ENCODE measurements at places on chromosomes 3 and 15.

DNA sequence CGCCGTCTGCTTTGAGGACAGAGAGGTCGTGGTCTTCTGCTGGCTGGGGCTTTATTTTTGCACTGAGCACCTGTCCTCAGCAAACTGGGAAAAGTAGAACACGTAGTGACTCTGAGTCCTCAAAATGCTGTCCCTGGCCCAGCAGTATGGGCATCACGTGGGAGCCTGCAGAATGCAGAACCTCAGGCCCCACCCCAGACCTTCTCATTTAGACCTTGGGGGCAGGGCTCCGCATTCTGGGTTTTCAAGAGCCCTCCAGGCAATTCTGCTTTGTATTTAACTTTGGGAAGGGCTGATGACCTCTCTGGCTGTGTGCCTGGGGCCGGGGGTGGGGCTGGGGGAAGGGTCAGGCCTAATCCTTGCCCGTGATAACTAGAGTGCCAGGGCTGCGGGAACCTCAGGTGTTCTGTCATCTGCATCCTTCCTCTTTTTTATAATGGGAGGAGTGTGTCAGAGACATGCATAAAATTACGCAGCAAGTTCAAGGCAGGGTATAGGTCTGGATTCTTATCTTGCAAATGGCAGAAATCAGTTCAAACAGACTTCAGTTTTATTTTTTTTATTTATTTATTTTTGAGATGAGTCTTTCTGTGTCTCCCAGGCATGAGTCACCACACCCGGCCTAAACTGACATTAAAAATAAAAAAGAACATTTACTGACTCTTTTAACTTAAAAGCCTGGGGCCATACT, 11.1 kb downstream of the SLC6A6 start:
- DNase-seq = no peak

- peak; percentile 73 for DNase-seq
Observed at GRCh38 chr15:65184305-65184867, 756 bp downstream of the CLPX start.

- no peak for DNase-seq
Observed at GRCh38 chr15:71732636-71733035, 77.7 kb upstream of the NR2E3 start.

DNA sequence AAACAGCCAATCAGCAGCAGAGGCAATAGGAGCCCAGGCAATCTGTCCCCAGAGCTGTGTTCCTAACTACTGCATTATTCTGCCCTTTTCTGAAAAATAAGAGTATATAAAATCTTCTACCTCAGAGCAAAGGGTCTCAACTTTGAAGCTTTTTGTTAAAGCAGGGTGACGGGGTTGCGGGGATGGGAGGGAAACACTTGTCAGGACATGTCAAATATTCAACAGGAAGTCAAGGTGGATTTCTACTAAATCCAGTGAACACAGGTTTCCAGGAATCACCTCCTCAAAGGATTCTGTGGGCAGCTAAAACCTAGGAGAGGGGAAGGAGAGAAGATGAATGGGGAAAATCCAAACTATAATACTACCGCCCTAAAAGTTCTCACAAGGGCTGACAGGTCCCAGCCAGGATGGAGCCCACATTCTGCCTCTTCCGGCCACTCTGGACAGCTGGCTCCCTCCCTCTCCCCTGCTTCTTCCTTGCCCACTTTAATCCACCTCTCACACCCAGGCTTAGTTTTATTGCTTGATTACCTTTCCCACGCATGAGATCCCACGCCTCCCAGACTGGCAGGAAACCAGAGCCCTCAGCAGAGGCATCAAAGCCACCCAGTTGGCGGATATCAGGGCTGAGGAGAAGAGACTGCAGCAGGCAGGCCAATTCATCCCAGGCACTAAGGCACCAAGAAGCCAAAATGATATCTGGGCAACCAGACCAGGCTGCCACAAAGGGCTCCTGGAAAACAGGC, 77.2 kb downstream of the OSBPL10 start:
- no peak for DNase-seq

DNA sequence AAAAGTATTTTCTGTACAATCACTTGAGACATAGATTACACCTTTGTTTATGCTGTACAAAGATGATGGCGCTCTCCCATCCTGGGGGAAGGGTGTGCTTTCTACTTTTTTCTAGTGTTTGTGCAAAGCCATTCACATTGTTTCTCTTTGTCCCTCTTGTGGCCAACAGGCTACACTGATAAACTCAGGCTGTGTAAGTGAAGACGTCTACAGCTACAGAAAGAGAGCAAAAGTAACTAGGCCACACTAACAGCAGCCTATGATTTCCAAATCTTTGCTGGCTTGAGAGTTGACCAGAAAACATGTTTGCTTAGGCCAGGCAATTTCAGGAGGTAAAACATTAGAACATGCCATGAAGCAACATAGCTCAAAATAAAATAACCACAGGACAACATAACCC, 75.1 kb downstream of the FOXB1 start:
- no peak for DNase-seq

- peak; percentile 39 for DNase-seq
Observed at GRCh38 chr3:114213627-114214541, 23.5 kb downstream of the ZNF80 start.

- DNase-seq = peak; percentile 53
Observed at GRCh38 chr3:134605556-134605955, 45.3 kb downstream of the KY start.

DNA sequence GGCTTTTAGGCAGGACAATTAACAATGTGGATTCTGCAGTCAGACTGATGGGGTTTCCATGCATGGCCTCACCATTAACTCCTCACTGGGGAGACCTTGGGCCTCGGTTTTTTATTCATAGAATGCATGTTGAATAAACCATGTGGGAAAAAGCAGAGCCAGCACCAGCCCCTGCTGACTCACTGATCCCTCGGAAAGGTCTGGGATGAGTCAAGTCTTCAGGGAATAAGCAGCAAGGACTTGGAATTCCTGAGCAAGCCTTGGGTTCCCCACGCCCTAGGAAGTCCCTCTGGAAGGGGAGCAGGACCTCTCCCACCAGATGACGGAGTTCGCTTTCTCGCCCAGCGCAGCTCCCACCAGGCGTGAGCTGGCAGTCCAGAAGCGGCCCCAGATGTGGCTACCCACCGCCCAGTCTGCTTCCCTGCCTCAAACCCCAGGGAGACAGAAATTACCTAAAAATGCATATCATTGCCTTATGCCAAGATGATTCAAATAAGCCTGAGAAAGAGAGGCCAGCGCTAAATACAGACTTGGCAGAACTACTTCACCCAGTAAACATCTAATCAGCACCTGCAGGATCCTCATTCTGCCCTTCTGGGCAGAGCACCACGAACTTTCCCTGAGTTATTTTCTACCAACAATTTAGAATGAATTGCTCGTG, 45.4 kb downstream of the BTD start:
- peak; percentile 7 for DNase-seq

- no peak for DNase-seq
Observed at GRCh38 chr15:42992626-42993025, 72.0 kb upstream of the TTBK2 start.

DNA sequence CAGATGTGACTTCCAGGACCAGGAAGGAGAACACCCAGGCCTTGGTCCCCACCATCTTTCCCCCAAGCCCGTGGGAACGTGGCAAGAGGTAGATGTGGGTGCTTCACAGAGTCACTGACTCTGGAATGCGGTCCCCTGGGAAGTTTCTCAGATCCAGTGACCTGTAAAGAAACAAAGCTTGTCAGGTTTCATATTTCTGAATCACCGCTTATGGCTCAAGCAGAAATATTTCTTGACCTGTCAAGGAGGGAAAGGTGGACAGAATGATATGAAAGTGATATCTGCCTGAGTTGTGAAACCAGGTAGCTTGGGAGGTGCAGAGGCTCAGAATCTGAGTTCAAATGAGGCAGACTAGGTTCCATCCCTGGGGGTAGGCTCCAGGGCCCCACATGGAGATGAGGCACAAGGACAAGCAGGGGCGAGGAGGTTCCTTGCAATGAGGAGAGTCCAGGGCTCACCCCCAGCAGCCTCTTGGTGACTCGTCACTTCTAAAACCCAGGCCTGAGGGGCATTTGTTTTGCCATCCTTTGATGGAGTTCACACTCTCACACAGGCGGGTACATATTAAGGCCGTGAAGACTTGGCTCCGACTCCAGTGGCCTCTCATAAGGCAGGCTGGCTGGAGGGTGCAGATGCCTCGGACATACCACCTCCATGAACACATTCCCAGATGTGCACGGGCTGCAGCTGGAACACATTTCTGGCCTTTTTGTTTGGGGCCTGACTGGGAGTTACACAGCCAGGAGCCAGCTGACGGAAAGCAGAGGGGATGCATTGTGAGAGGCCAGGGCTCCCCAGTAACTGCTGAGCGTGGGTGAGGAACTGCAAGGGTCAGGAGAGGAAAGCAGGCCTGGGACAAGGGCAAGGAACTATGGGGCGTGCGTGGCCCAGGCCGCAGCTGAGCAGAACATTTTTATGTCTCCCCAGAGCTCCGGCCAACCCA, 1.3 kb downstream of the CILP start:
- no peak for DNase-seq

Data from NB4 (cell line).